ENCODE measurements at places on chromosomes 7 and 10.

DNA sequence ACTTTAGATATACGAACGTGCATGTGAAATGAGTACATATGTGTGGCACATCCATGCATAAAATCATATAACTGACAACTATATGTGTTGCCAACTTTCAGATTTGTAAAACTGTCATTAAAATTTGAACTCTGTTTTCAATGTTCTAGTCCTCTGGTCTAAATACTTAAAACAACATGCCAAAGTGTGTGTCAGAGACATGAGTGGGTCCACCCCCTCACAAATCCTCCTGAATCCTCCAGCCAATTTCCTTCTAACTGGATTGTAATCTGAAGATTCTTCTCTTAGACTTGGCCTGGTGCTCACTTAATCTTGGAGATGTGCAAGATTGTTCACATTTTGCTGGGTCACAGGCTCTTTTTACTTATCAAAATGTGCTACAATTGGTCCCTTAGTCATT is 184.1 kb downstream of the RELN start:
- H3K27me3 ChIP-seq: peaks cover 3% of the 10 kb centered on the region
- no peak overlapping the region for H3K4me3 ChIP-seq
- H3K36me3 ChIP-seq: no peaks in the 10 kb centered on the region
- H3K4me1 ChIP-seq: no peaks in the 10 kb centered on the region
- DNase-seq: no peak
- H3K27ac ChIP-seq: no peak overlapping the region

- peak overlapping the region; percentile 95 for H3K27ac ChIP-seq
- DNase-seq: peak; percentile 77
- H3K27me3 ChIP-seq: no peaks in the 10 kb centered on the region
- H3K4me3 ChIP-seq: peak overlapping the region; percentile 86
Measured at GRCh38 chr7:130912862-130913638, 179.0 kb upstream of the KLF14 start.

- no peak overlapping the region for H3K27ac ChIP-seq
- no peaks in the 10 kb centered on the region for H3K36me3 ChIP-seq
- H3K27me3 ChIP-seq: no peaks in the 10 kb centered on the region
- no peak for DNase-seq
- H3K4me1 ChIP-seq: no peaks in the 10 kb centered on the region
- no peak overlapping the region for H3K4me3 ChIP-seq
Measured at GRCh38 chr7:98626460-98627412, 9.7 kb downstream of the NPTX2 start.

GRCh38 chr10:17003151-17003550 is 126.5 kb downstream of the CUBN start:
- peaks cover 11% of the 10 kb centered on the region for H3K36me3 ChIP-seq
- H3K4me3 ChIP-seq: peak overlapping the region; percentile 21
- H3K4me1 ChIP-seq: peaks cover 49% of the 10 kb centered on the region
- peak overlapping the region; percentile 77 for H3K27ac ChIP-seq
- no peak for DNase-seq

- no peak overlapping the region for H3K4me3 ChIP-seq
- H3K27me3 ChIP-seq: no peaks in the 10 kb centered on the region
- H3K27ac ChIP-seq: no peak overlapping the region
- no peak for DNase-seq
- no peaks in the 10 kb centered on the region for H3K36me3 ChIP-seq
- no peaks in the 10 kb centered on the region for H3K4me1 ChIP-seq
Measured at GRCh38 chr7:19290968-19291367, 145.7 kb upstream of the FERD3L start.

DNA sequence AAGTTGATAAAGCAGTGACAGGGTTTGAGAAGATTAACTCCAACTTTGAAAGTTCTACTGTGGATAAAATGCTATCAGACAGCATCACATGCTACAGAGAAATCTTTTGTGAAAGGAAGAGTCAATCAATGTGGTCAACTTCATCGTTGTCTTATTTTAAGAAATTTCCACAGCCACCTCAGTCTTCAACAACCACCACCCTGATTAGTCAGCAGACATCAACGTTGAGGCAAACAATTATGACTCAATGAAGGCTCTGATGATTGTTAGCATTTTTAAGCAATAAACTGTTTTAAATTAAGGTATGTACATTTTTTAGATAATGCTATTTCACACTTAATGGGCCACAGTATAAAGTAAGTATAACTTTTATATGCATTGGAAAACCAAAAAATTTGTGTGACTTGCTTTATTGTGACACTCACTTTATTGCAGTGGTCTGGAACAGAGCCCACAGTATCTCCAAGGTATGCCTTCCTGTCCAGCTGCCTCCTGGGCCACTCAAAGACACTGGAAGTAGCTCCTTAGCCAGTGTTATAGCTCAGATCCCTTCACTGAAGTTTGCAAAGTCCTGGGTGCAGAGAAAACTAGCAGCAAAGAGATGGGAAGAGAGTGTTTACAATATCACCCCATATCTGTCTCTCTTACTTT is 293.1 kb downstream of the ARHGAP12 start:
- no peak overlapping the region for H3K27ac ChIP-seq
- H3K4me3 ChIP-seq: no peak overlapping the region
- H3K36me3 ChIP-seq: no peaks in the 10 kb centered on the region
- no peak for DNase-seq

- no peak overlapping the region for H3K4me3 ChIP-seq
- H3K4me1 ChIP-seq: no peaks in the 10 kb centered on the region
- no peak overlapping the region for H3K27ac ChIP-seq
- DNase-seq: no peak
- H3K36me3 ChIP-seq: no peaks in the 10 kb centered on the region
Measured at GRCh38 chr7:41139789-41140188, 563.1 kb downstream of the INHBA start.

GRCh38 chr10:59290448-59290847 is 71.9 kb downstream of the FAM13C start:
- H3K27ac ChIP-seq: no peak overlapping the region
- DNase-seq: no peak
- H3K4me3 ChIP-seq: no peak overlapping the region
- H3K27me3 ChIP-seq: no peaks in the 10 kb centered on the region
- no peaks in the 10 kb centered on the region for H3K4me1 ChIP-seq

DNA sequence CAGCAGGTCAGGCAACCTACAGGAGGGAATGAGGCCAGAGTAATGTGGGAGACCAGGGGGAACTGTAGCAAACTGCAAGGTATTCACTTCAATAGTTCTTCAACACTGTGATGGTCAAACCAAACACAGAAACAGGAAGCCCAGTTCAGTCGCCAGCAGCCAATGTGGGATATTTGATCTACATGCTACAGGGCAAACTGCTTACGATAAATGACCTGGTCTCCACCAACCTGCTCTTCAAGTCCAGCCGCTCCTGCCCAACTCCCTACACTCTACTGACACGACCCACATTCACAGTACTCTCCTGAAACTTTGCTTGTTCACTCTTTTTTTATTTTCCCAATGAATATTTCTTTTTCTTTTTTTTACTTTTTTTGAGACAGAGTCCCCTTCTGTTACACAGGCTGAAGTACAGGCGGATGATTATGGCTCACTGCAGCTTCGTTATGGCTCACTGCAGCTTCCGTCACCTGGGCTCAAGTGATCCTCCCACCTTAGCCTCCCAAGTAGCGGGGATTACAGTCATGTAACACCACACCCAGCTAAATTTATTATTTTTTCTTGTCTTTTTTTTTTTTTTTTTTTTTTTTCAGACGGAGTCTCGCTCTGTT is 42.1 kb downstream of the MDH2 start:
- H3K4me1 ChIP-seq: no peaks in the 10 kb centered on the region
- peaks cover 9% of the 10 kb centered on the region for H3K27me3 ChIP-seq
- no peak for DNase-seq
- no peak overlapping the region for H3K4me3 ChIP-seq
- H3K36me3 ChIP-seq: no peaks in the 10 kb centered on the region
- no peak overlapping the region for H3K27ac ChIP-seq
